ENCODE measurements at places on chromosomes 3 and 15.

GRCh38 chr15:27871902-27872260 lies 227.2 kb downstream of the OCA2 start:
- DNase-seq: no peak
- H3K4me1 ChIP-seq: peaks cover 16% of the 10 kb centered on the region
- H3K4me3 ChIP-seq: peak overlapping the region; percentile 38
- H3K27me3 ChIP-seq: peaks cover 2% of the 10 kb centered on the region
- no peaks in the 10 kb centered on the region for H3K36me3 ChIP-seq

DNA sequence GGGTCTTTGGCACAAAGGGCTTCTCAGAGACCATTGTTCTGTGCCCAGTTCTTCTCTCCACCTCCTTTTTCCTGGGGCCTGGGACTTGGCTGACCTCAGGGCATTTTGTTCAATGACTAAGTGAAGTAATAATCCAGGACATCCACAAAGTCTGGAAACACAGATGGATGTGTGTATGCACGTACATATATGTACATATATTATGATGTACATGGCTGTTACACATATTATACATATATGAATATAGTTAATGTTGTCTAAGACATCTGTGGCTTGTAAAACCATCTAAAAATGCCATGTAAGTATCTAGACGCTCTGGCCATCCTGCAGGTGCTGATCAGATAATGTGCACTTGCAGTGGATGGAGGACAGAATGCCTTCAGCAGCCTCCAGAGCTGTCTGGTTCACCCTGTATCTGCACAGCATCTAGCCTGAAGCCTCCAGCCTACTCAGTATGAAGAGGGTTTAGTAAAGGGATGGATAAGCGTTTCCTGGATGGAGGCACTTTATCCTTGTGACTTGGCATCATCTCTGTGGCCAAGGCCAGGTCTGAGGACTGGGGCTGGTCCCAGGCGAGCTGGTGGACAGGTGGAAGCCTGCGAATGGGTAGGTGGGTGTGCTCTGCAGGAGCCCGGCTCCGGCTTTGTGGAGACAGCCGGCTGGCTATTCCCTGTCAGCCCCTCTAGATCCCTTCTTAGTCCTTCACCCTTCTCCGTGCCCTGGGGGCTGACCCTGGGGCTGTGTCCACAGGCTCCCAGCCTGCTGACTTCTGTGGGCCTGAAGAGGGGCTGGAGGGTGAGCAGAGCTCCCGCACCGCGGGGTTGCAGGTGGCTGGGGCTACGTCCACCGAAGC lies 88.4 kb downstream of the WNT7A start:
- H3K27ac ChIP-seq: no peak overlapping the region
- H3K27me3 ChIP-seq: peaks cover 10% of the 10 kb centered on the region
- no peak for DNase-seq
- H3K36me3 ChIP-seq: no peaks in the 10 kb centered on the region

GRCh38 chr3:147518465-147518864 lies 109.3 kb downstream of the ZIC1 start:
- H3K27ac ChIP-seq: no peak overlapping the region
- no peak overlapping the region for H3K4me3 ChIP-seq
- no peaks in the 10 kb centered on the region for H3K4me1 ChIP-seq
- no peaks in the 10 kb centered on the region for H3K36me3 ChIP-seq
- no peaks in the 10 kb centered on the region for H3K27me3 ChIP-seq

DNA sequence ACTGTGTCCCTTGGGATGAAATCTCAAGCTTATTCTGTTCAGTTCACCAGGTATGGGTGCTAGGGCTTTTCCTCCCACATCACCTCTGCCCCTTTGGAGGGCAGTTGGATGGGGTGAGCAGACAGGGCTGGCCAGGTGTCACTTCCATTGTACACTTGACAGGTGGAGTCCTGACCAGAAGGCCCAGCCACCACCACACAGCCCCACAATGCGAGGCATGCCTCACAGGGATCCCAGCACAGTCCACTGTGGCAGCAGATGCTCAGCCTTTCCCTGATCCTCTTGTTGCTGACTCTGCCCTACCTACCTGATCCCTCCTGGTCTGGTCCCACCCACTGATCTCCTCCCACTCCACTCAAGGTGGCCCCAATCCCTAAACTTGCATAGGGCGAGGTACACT lies 88.2 kb downstream of the ANP32A start:
- no peak overlapping the region for H3K27ac ChIP-seq
- peaks cover 9% of the 10 kb centered on the region for H3K4me1 ChIP-seq
- H3K27me3 ChIP-seq: no peaks in the 10 kb centered on the region
- peak overlapping the region; percentile 21 for H3K4me3 ChIP-seq

DNA sequence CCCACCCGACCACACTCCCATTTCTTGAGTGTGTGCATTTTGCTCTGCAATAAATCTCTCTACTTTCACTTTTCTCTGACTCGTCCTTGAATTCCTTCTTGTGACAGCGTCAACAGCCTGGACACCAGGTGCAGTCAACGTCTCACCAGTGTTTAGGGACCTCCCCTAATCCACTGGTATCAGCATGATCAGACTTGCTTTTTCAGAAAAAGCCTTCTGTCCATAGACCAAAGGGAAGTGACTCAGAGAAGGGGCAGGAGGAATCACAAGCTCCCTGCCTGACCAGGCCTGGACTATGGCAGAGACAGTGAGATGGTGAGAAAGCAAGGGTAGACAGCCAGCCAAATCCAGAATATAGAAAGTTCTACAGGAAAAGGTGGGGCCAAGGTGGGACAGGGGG lies 15.5 kb downstream of the CCR5 start:
- no peak overlapping the region for H3K4me3 ChIP-seq
- H3K4me1 ChIP-seq: no peaks in the 10 kb centered on the region
- DNase-seq: no peak

Measured in glutamatergic neuron (in vitro differentiated cells).